Activated CD4-positive, alpha-beta T cell treated with anti-CD3 and anti-CD28 coated beads, Interleukin-2, amount 10 ng/mL, durations not matched to agents 7 days and 5 days (primary cell): ENCODE measurements at places on chromosomes 5 and 9.

DNA sequence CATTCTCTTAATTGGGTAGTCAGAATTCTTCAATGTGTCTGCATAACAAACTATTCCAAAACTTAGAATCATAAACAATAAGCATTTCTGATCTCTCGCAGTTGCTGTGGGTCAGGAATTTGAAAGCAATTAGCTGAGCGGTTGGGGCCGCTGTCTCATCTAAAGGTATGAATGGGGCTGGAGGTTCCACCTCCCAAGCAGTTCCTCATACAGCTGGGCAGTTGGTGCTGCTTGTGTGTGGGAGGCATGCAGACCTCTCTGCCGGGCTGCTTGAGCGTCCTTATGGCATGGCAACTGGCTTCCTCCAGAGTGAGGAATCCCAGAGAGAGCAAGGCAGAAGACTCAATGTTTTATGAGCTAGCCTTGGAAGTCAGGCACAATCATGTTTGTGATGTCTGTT, 30.2 kb upstream of the SEMA4D start:
- DNase-seq: no peak

- DNase-seq: no peak
Measured at GRCh38 chr5:10756549-10756948, 4.5 kb downstream of the DAP start.

- DNase-seq: no peak
Measured at GRCh38 chr9:129182122-129182521, 4.1 kb upstream of the IER5L start.

DNA sequence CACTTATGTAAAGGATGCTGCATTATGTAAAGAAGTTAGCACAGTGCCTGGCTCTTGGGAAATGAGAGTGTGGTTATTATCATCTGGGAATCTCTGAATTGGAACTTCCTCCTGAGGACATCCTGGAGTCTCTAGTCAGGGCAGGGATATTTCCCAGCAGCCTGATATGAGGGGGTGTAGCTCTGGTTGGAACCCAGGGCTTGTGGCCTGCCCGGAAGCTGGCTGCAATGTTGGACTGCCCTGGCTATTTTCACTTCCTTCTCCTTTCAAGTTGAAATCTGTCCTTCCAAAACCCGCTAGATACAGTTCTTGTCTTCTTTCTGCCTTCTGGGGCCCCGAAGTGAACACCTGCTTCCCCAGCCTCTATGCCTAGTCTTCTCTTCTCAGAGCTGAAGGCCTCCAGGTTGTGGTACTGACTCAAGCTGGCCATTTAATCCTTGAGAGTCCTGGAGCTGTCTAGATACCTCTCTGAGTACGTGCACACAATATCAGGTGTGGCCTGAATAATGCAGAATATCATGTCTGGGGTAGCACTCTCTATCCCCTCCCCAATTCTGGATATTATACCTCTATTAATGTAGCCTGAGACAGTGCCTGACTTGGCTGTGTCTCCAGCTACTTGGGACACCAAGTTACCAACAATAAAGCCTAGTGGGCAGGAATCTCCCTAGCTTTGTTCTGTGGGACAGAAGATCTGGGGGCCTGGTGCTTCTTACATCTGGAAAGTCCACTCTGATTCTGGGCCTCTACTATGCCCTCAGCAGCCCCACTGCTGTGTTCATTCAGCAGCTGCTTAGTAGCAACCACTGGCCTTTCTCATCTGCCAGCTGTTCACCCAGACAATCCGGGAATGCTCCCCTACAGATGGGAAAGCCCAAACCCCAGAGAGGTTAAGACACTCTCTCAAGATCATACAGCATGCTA, 45.0 kb downstream of the SLC6A7 start:
- no peak for DNase-seq

DNA sequence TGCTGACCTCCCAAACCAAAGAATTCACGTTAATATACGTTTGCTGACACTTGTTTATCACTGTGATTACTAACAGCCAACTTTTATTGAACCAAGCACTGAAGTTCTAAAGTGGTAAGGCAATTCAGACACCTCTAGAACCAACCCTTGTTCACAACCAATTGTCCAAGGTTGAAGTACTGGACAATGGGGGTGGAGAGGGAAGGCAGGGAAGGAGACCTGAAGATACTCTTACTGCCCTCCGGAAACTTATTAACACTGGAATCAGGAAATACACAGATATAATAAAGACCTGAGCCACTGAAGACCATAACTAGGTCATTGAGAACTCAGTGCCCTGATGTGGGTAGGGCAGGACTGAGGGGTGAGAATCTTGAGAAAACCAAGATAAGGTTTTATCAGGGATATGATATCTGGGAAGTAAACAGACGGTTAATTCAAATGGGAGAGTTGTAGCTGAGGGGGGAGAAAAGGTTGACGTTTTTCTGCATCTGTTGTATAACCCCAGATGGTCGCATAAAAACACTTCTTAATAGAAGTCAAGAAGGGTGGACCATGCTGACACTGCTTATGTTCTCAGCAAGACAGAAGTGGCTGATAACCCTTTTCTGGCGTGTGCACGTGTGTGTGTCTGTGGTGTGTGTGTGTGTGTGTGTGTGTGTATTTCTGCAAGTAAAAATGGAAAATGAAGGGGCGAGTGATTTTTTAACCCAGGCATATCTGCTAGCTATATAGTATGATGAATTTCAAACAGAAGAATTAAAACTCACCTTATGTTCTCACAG, 125.9 kb downstream of the LHFPL2 start:
- no peak for DNase-seq

GRCh38 chr5:68222824-68223354, 7.3 kb downstream of the PIK3R1 start:
- no peak for DNase-seq

GRCh38 chr5:95889076-95889475, 66.5 kb upstream of the GLRX start:
- no peak for DNase-seq

DNA sequence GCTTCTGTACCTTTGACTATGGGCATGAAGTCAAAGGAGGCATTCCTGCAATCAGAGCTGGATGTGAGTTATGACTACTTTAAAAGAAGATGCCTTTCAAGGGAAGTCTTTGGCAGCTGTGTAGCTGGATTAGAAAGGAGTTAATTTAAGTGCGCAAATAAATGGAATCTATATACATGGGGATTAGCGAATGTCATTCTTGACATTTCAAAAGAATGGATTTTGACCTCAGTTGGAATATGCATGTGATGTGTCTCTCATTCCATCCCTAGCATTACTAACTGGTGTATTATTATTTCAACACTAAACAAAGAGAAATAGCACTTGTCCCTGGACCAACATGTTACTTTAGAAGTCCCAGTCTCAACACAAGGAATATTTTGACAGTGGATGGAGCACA, 359.6 kb upstream of the SLC24A2 start:
- DNase-seq: no peak

GRCh38 chr5:9543311-9543920, 2.5 kb downstream of the SEMA5A start:
- DNase-seq: no peak

GRCh38 chr5:129630101-129630500, 117.8 kb upstream of the MINAR2 start:
- no peak for DNase-seq

DNA sequence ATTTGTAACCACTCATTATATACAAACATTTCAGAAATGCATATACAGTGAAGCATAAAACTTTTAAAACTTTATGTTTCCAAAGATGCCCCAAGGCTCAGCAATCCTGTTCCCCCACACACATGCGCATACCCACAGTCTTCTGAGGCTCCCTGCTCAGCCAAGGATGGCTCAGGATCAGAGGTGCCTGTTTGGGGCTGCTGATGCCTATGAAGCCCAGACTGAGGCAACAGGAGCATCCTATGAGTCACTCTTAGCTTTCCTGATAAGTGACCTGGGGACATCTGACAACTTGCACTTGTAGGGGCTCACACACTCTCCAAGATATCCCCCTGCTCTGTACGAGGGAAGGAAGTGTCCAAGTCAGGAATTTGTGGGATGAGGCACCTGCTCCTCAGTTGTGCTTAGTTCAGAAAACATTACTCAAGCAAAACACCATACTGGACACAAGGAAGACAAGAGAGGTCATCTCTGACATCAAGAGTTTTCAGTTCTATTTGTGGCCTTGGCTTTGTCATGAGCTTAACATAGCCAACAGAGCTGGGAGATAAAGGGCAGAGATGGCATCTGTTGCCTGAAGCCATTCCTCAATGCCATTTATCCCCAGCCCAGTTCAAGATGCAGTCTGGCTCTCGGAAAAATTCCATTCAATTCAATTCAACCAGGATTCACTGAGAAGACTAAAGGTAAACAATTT, 62.3 kb downstream of the NIPSNAP3B start:
- DNase-seq: no peak

- no peak for DNase-seq
Measured at GRCh38 chr9:127877566-127877998, at the start of gene AK1. Gene AK1 (minus strand): TSS chr9:127877675. CDS start chr9:127874617, 3,058 bp downstream.

GRCh38 chr5:14521748-14522147, 59.8 kb upstream of the OTULINL start:
- no peak for DNase-seq

DNA sequence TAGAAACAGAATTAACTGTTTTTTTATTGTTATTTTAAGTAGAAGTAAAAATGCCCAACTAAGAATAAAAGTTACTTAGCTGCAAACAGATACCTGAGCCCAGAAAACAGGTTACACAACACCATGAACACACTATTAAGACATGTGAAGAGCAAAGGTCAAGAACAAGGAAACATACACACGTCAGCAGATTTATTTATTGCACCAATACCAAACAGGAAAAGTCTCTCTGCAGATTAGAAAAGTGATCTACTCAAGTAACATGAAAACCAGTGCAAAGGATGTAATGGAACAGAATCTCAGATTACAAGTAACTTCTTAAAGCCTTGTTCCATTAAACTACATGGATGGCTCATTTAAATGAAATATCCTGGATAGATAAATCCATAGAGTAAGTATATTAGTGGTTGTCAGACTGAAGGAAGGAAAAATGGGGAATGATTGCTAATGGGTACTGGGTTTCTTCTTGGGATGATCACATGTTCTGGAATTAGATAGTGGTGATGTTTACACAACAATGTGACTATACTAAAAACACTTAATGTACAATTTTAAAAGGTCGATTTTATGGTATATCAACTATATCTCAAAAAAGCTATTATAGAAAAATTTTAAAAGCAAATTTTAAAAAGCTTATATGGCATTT, 6.1 kb downstream of the SAR1B start:
- no peak for DNase-seq

DNA sequence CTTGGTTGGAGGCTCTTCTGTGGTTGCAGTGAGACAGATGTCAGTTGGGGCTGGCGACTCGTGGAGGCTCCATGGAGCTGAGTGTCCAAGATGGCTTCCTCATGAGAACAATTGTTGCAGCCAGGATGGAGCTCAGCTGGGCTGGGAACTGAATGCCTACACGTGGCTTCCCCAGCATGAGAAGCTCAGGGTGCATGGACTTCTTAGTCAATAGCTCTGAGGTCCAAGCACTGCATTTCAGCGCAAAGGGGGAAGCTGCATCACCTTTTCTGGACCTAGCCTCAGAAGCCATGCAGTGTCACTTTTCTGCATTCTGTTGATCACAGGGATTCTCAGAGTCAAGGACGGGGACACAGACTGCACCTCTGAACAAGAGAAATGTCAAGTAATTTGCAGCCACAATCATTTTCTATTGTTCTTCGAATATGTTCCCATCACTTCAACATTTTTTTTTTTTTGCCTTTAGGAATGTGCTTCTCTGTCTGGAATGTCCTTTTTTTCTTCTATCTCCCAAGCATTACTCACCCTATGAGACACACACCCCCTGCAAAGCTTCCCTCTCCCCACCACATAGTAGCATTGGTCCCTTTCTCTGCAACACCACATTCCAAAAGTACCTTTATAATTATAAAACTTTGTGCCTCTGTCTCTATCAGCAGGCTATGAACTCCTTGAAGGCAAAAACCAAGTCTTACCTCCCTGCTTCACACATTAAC, 57.5 kb upstream of the STK32A start:
- no peak for DNase-seq

- no peak for DNase-seq
Measured at GRCh38 chr9:1979741-1980367, 35.3 kb upstream of the SMARCA2 start.

- no peak for DNase-seq
Measured at GRCh38 chr5:140265845-140266244, 37.1 kb downstream of the PFDN1 start.

- DNase-seq: no peak
Measured at GRCh38 chr9:4517274-4517673, 27.0 kb downstream of the SLC1A1 start.

GRCh38 chr5:137862251-137862650, 5.4 kb upstream of the MYOT start:
- no peak for DNase-seq

DNA sequence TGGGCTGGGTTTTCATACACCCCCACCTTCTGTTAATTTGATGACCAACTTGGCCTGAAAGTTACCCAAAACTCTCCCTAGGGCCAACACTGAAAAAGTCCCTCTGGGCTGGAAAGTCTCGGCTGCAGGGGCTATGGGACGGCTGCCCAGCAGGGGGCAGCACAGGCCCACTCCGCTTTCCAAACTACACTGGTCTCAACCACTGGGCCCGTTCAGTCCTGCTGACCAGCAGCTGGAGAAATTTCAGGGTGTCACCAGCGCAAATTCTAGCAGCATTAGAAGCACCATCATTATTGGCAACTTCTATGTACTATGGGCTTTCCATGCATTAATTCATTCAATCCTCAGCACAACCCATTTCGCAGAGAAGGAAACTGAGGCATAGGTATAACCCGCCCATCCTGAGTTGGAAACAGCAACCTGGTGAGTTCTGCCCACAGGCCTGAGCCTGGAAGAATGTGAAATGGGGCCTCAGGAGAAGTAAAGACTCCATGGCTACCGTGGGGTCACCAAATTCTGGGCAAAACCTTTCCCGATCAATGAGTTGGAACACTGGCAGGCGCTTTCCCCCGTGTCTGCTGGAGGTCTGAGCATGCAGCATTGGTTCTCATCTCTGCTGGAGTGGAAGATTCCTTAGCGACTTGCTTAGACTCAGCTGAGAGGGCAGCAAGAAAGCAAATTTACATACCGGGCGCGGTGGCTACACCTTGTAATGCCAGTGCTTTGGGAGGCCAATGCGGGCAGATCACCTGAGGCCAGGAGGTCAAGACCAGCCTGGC, 9.7 kb downstream of the ORM2 start:
- peak; percentile 42 for DNase-seq

DNA sequence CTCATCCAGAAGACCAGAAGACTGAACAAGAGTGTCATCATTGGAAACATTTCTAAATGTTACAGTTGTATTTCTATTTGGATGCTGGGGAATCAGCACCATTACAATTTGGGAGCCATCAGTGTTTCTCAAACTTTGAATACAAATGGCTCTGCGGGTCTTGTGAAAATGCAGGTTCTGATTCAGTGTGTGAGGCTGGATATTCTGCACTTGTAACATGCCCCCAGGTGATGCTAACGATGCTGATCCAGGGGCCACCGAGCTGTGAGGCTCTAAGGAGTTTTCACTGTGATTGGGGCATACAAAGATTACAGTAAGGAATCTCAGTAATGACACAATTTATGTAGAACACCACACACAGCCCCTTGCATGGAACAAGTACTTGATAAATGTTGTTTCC, 167.7 kb downstream of the ACTL7B start:
- DNase-seq: no peak

GRCh38 chr5:148620091-148620490, 34.2 kb downstream of the HTR4 start:
- no peak for DNase-seq
